ENCODE measurements at places on chromosomes 5 and 9.

- DNase-seq = no peak
Measured at GRCh38 chr9:84636436-84636835, 33.1 kb upstream of the NTRK2 start.

DNA sequence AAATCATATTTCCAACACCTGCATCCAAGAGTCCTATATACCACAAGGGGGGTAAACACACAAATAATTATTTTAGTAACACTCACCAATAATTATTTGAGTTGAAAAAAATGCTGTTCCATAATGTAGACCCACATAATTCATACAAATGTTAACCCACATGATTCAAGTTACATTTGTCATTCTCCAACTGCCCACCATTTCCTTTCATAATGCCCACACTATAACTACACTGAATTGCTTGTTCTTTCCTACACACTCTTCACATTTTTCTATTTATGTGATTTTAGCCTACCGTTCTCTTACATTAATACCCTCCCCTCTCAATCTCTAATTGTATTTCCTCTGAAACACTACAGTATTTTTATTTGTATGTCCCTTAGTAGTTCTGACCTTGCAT is 35.9 kb upstream of the HK3 start:
- no peak for DNase-seq

- no peak for DNase-seq
Measured at GRCh38 chr5:135894276-135894675, 1.4 kb downstream of the IL9 start.

DNA sequence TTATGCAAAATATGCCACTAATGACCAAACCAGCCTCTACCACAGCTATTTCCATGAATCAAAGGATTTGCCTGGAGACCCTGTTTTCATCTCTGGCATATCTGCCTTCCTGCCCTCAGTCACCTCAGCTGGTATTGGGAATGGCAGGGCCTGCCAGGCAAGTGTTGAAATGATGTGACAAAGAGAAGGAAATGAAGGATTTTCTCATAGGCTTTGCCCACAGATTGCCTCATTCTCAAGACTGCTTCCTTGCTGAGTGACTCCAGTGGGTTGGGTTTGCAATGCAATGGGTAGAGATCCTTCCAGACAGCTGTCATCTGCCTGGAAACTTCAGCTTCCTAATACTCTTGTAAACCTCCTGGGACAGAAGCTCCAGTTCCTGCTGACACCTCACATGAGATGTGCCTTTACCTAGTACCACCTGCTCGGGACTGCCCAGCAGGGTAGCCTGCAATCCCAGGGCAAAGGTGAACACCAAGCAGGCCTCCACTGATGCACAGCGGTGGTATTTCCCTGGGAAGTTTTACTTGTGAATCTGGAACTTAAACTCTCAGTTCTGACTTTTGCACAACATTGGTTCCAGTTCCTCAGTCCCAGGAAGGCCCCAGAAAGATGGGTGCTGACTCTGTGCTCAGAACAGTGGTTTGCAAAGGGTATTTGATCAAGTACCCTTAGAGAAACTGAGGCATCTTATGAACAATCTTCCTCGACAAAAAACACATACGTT is 64.8 kb upstream of the SLC1A1 start:
- DNase-seq = no peak

DNA sequence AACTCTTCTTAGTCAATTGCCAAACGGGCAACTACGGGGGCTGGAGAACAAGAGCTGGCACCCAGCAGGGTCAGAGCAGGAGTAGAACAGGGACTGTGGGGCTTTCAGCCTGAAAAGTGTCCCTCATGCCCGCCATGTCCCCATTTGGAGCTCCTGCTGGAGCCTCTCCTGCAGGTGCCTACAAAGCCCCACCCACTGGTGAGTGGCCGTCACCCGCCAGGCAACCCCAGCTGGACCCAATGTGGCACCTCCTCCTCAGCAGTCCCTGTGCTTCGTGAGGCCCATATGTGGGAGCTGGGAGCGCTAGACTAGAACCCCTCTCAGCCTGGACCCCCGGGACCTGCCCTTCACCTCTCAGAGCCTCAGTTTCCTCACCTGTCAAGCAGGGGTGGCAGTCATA is 40.9 kb downstream of the VAV2 start:
- DNase-seq = no peak

GRCh38 chr9:78707481-78707991 is 410.6 kb downstream of the PSAT1 start:
- peak; percentile 51 for DNase-seq

- no peak for DNase-seq
Measured at GRCh38 chr9:90020276-90020871, 415.6 kb downstream of the GADD45G start.
